ENCODE measurements at places on chromosomes 12 and 14.

GRCh38 chr12:132955094-132956010, 754 bp downstream of the ZNF605 start:
- DNase-seq, result peak; percentile 8

GRCh38 chr12:8970432-8970831, 18.9 kb upstream of the KLRG1 start:
- DNase-seq, result no peak

DNA sequence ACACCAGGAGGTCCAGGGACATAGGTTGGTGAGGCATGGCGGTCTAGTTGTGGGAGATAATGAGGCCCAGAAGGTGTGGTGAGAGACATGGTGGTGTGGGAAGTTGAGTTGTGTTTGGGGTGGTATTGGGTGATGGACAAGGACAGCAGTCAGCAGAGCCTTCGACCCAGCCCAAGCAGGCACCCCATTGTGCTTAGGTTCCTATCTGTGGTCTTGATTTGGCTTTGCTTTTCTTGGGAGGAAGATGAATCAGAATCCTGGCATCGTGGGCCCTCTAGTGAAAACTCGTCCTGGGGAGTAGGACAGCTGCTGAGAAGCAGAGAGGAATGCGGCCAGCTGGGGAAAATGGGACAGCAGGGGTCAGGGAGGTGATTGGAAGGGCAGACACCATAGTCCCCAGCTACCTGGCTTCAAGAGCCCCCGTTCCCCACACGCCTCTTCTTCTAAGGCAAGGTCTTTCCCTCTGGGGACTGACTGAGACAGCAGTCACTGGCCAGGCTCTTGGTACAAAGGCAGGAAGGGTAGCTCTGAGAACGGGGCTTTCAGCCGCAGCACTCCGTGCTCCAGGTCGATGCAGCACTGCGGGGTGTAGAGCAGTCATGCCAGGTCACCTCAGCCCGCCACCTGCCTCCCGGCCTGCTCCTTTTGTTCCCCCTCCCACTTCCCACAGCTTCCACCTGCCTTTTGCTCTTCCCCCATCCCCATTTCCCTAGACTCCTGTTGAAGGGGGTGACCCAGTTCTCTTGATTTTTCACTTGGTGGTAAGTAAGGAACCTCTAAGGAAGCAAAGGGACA, 7.9 kb downstream of the NRIP2 start:
- no peak for DNase-seq

DNA sequence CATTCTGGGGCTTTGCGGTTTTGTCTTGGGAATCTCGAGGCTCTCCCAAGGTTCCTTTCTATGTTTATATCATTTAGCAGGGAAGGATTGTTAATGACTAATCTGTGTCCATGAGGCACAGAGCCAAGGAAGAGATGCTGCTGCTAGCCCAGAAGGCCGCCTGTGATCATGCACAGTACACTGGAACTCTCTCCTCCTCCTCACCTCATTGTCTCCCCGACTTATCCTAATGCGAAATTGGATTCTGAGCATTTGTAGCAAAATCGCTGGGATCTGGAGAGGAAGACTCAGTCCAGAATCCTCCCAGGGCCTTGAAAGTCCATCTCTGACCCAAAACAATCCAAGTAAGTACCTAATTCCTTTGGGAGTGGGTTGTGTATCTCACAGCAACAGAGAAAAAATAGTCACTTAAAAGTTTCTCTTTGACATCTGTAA, at the start of gene NR1H4:
Gene NR1H4, plus strand, starts transcription at position 151 of the 435 bp plus-strand sequence. CDS start 19,458 bp downstream, outside the sequence.
- DNase-seq, result peak; percentile 99

DNA sequence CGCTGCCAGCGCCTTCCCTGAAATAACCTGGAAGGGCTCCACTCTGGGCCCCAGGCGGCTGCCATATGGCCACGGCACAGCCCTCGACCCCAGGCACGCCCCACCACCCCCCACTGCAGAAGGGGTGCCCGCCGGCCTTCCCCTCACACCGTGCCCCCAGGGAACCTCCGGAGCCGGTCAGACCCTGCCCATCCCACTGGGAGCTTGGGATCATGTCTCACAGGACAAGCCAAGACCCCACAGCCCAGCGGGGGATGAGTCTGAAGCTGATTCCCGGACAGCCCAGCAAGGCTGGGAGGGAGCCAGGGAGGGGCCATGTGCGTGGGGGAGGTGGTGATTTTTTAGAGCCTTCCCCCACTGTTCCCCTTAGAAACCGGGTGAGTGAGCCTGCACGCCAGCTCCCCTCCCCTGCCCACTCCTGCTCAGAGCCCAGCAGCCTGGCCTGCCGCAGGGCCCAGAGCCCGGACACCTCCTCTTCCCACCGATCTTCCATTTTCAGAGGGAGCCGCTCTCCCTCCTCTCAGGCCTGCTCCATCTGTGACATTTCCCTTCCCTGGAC, 1.4 kb downstream of the RIMBP2 start:
- DNase-seq, result no peak

GRCh38 chr12:63093084-63093483, 57.9 kb downstream of the AVPR1A start:
- DNase-seq, result no peak

DNA sequence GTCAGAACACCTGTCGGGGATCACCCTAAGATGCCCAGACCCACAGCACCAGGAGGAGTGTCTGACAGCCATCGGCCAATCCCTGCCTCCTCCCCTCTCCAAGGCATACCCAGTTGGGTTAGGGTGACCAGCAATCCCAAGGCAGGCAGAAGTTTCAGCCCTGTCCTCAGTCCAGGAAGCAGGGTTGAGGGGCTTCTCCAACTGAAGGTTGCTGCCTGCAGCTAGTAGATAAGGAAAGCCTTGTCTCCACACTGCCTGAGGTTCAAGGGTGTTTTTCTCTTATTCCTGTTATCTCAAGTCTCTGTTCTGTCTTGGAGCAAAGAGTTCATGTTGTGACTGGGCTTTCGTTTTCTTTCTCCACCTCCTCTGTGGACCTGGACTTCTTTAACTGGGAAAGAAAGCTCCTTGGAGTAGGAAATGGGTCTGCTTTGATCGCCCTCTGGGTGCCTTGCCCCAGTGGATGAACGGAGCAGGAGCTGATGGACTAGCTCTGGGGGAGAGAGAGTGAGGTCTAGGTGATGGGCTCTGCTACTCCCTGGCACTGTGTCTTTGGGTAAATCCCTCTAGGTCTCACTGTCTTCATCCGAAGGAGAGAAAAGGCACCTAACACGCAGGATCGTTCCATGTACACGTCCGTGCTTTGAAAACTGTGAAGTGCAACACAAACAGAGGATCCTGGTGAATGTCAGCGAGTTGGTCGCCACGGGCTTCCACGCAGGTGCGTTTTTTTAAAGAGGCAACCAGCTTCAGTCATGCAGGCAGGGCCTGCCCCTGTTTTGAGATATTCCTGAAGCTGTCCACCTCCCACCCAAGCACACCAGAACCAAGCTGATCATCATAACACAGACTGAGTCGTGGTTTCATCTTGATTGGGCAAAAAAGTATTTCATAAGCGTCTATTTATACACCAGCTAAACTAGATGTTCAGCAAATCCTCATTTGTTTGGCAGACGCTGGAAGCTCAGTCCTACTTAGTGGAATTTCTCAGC, 52.5 kb upstream of the FOXN3 start:
- no peak for DNase-seq

DNA sequence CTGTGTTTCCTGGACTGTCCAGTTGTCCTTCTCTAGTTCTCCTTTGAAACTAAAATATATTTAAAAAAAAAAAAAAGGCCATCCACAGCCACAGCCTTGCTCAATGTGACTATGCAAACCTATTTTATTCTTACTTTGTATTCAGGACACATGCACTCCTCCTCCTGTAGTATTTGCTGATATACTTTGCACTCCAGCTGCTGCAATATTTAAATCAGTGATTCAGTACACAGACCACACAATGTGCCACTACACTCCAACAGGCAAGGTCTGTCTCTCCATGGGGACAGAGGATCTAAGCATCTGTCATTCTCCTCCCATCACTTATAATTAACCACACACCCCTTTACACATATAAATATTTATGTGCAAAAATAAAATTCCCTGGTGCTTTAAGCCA, 40.2 kb upstream of the CCDC196 start:
- no peak for DNase-seq

DNA sequence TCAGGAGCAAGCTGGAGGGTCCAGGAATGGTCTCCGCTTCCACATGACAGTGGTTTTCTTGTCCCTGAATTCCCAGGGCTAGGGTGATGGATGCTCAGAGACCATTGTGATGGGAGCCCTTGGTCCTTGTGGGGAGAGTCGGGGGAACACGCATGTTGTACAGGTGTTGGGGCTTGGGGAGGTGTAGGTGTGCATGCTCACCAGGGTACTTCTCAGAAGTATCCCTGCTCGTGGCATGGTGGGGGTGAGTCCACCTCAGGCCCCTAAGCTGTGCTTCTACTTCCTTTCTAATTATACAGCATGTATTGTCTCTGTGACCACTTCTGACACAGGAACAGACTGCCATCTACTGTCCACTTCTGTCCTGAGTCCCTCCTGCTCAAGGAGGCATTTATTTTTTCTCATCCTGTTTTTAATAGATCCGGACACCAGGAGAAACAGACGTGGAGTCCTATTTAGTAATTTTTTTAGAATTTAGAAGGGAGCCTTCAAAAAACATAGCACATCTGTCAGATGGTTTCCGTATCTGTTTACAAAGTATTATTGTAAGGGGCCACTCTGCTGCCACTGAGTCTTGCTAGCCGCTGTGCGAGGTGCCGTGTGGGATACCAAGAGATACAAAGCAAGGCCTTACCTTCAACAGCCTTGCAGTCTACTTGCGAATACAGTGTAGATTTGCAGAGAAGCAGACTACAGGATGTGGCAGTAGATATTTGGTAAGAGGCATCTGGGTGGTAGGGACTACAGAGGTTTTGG, 10.5 kb downstream of the NTF3 start:
- DNase-seq, result peak; percentile 83

DNA sequence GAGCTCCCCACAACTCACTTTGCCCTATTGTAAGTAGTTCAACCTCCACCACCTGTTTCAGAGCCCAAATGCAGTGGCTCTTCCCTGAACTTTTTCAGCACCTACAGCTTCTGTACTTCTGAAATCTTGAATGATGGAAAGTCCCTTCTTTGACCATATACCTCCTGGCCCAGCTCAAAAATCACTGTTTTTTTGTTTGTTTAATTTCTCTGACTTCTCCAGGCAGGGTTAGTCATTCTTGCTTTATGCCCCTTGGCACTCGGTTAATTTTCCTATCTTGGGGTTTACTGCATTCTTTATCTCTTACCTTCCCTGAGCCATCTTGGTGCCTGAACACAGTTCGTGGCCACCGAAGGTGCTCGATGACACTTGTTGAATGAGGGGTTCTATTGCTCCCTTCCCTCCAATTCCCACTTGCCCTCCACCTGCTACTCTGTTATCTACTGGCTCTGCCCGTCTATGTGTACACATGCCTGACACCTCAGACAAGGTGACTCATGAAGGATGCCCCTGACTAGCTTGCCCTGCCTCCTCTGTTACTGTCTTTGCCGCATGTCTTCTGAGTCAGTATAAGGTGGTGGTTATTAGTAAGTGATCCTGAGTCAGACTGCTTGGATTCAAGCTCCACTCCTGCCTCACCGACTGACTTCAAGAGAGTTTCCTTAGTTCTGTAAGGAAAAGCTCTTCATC, 4.4 kb downstream of the AMHR2 start:
- DNase-seq, result peak; percentile 98

DNA sequence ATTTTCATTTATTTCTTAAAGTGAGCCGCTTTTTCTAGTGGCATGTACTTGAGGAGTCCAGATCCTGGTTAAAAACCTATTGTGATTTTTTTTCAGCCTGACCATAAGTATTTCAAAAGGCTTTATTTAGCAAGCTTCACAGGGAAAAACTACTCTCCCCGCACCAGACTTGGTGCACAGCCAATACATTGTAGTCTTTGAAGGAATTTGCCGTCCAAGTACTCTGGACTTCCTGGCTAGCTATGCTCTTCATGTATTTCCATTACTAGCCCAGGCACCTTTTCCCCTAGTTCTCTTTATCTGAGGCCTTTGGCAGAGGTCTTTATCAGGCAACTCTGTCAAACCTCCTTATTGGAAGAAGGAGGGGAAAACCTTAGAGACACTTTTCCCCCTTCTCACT, 234.7 kb downstream of the CCDC91 start:
- DNase-seq, result peak; percentile 66

DNA sequence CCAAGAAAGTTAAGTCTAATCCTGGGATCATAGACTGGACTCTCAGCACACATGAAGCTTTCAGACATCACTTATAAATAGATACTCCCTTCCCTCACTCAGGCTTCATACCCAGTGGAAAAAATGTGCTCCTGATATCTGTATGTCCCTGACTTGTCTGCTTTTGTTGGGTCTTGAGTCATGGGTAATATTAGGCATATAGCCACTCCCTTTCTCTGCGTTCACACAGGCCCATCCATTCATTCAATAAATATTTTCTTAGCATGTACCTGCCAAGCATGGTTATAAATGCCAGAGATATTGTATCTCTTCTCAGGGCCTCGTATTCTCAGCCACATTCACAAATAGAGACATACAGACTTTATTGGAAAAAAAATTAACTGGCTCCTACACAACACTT, 43.5 kb downstream of the COX16 start:
- DNase-seq, result no peak

- no peak for DNase-seq
Observed at GRCh38 chr12:41108032-41108431, 80.1 kb upstream of the PDZRN4 start.

- DNase-seq, result no peak
Observed at GRCh38 chr12:24977060-24977459, 28.2 kb upstream of the BCAT1 start.

- no peak for DNase-seq
Observed at GRCh38 chr14:103524002-103524935, 1.6 kb upstream of the CKB start.

DNA sequence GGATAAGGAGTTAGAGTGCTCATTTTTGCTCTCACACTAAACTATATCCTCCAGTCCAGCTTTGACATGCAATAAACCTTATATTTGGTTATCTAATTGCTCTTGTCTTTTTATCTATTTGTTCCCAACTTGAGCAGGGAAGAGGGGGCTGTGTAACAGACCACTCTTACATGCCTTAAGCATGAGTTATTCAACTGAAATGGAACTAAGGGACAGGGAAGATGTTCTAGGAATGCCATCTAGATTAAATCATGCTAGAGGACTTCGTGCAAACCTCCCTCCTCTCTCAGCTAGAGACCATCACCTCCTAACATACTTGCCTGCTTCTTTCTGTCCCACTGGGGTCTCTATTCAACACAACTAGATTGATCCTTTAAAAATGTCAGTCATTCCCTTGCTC, 20.6 kb downstream of the SPX start:
- DNase-seq, result peak; percentile 34

GRCh38 chr14:24297190-24297964, 2.2 kb downstream of the DHRS1 start:
- DNase-seq, result peak; percentile 67

DNA sequence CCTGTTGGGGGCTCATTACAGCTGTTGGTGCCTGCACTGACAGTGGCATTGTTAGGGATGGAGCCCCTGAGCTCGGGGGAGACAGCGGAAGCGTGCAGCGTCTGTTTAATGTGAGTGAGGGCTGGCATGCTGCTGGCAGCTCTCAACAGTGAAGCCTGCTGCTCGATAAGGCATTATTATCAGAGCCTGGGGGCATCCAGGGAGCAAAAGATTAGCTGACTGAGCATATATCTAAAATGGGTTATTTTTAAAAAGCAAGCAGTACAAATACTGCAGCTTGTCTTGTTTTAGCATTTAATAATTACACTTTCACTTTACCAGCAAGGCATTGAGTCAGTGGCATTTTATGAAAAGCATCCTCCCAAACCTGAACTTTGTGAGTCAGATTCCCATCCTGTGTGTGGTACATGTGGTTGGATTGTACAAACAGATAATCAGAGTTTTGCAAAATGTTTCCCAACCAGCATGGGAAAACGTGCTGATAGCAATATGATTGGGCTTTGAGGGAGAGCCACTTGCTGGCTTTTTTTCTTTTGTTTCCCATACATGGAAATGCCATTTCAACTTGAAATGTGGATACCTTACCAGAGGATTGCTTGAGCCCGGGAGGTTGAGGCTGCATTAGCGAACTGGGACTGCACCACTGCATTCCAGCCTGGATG, 150.8 kb downstream of the PRKCH start:
- peak; percentile 84 for DNase-seq
